Nephron progenitor cell (in vitro differentiated cells): ENCODE measurements at places on chromosomes 7 and 10.

DNA sequence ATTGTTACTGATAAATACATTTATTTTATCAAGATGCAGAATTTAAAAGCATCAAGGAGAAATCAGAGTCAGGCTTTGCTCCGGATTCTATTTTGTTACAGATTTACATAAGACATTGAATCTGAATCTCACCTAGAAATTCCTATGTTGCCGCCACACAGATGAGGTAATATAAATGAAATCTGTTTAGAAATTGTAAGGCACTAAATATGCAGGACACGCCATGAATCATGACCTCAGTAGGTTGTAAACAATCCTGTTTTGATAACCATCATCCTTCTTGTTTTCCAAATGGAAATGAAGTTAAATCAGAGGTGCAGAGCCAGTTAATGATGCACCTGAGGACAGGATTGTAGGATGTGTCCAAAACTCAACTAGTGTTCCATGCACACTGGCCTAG, 778.0 kb downstream of the MAGI2 start:
- H3K4me1 ChIP-seq, result no peaks in the 10 kb centered on the region
- no peaks in the 10 kb centered on the region for H3K27me3 ChIP-seq
- H3K27ac ChIP-seq, result no peak overlapping the region
- no peak overlapping the region for H3K4me3 ChIP-seq
- H3K36me3 ChIP-seq, result no peaks in the 10 kb centered on the region

- H3K27me3 ChIP-seq, result peaks cover 4% of the 10 kb centered on the region
- peaks cover 14% of the 10 kb centered on the region for H3K4me1 ChIP-seq
- H3K4me3 ChIP-seq, result no peak overlapping the region
- DNase-seq, result no peak
Measured at GRCh38 chr7:47415318-47416212, 166.3 kb downstream of the TNS3 start.

DNA sequence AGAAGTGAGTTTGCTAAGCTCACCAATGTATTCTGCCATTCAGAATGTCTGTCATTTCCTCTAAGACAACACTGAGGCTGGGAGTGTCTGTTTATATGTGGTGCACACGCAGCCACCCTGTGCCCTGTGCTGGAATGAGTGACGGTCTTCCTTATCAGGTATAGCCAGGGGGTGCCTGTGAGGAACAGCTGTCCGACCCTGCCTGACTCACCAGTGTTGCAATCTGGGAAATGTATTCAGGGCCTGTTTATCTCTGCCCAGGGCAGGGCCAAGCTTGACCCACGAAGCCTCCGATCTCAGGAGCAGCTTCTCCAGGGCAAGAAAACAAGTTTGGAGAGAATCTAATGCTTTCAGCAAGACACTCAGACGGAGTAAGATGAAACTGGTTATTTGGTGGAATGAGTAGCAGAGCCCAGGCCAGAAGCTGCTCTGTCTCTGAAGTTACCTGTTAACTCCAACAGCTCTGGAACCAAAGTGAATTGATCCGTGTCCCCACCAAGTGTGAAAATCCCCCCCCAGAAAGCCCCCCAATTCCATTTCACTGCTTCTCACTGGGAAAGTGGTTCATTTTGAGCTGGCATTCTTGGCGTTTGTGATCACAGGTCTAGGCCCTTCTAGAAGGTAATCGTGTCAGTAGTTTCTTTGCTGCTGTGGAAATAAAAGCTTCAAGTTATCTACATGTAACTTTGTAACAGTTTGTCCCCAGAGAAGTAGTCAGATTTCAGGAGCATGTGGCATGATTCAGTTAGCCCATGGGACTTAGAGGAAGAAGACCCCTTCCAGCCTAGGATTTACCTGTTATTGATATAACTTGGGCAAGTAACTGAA, 6.1 kb upstream of the UBE2H start:
- H3K4me1 ChIP-seq, result peaks cover 34% of the 10 kb centered on the region
- no peaks in the 10 kb centered on the region for H3K36me3 ChIP-seq
- DNase-seq, result no peak
- peak overlapping the region; percentile 94 for H3K27ac ChIP-seq
- peak overlapping the region; percentile 9 for H3K4me3 ChIP-seq

DNA sequence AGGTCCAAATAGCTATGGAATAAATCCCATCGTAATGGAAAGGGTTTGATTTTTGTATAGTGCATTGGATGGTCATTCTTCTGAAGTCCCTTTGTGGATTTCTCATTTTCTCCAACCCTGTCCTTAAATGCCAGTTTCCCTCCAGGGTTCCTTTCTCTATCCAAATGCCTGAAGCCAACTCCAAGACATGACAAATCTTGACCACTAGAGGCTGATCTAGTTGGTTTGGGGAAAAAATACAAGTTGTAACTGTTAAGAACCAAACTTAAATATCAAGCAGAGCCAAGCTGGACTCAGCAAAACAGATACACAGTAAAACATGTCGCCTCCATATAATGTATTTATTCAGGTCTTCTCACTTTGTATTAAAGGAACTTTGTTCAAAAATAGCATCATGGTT, 28.7 kb downstream of the FRMD4A start:
- no peaks in the 10 kb centered on the region for H3K36me3 ChIP-seq
- peaks cover 18% of the 10 kb centered on the region for H3K4me1 ChIP-seq
- DNase-seq, result no peak
- peaks cover 4% of the 10 kb centered on the region for H3K27me3 ChIP-seq
- no peak overlapping the region for H3K27ac ChIP-seq
- no peak overlapping the region for H3K4me3 ChIP-seq
